ENCODE measurements at places on chromosomes 11 and 22. TPM values are rescaled to one million over a fixed set of nuclear protein-coding genes. Genes with fewer than 3 reads are reported as not detected.

The CNGA4 gene
- total RNA-seq: not detected

The NEFH gene
- total RNA-seq: 27.1 TPM

The LDHAL6A gene
- total RNA-seq: not detected

The TTC28 gene
- 55.6 TPM for total RNA-seq

The DEFB131B gene
- not detected for total RNA-seq

The SEC14L2 gene
- total RNA-seq: 0.76 TPM

The VPREB1 gene
- not detected for total RNA-seq

The ARHGAP32 gene
- total RNA-seq: 45.3 TPM

The MS4A3 gene
- total RNA-seq: not detected

The KRTAP5-2 gene
- not detected for total RNA-seq

The GRIA4 gene
- 13.6 TPM for total RNA-seq

The LDHA gene
- total RNA-seq: 112 TPM

The MS4A12 gene
- not detected for total RNA-seq

The APOBEC3B gene
- not detected for total RNA-seq

The CEP126 gene
- total RNA-seq: 3.9 TPM

The CTTN gene
- total RNA-seq: 296 TPM

The RFPL3 gene
- total RNA-seq: not detected

Data from glutamatergic neuron (in vitro differentiated cells).